NCI-H2171 treated with DMSO at 0.1 percent for 48 hours (cell line): ENCODE measurements at places on chromosomes 5 and 9.

GRCh38 chr9:22008384-22008716 is 755 bp downstream of the CDKN2B start:
- DNase-seq, result peak; percentile 53

- peak; percentile 10 for DNase-seq
Observed at GRCh38 chr5:132204371-132205135, 23.1 kb downstream of the P4HA2 start.

DNA sequence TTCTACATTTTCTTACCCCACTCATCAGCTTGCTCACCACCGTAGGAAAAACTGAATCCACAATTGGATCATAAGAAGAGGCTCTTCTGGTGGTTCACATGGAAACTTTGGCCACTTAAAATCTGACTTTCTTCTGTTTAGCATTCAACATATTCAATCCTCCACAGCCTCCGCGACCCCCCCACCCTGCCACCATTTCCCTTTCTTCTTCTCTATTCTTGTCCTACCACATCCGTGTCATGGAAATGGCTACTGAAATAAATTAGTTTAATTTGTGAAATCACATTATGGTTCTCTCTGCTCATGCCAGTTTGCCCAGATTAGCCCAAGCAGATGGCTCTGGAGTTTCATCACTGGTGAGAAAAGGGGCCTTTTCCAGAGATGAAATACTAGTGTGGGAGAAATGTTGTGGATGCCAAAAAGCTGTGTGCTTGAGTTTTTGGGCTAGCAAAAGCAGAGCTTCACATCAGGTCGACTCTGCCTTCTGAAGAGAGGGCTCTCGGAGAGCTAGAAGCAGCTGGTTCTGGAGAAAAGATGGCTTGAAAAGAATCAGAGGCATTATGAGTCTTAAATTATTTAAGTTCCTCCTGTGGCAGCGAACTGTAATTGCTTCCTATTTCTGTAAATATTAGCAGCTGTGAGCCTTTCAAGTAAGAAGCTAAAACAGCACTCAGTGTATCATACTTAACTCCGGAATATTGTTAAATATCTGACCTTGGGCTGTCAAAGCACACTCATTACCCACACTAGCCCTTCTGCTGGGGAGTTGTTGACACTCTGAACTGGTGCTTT is 107.1 kb downstream of the MAT2B start:
- DNase-seq, result peak; percentile 29

- peak; percentile 67 for DNase-seq
Observed at GRCh38 chr5:93620487-93621326, 37.7 kb downstream of the NR2F1 start.

- peak; percentile 53 for DNase-seq
Observed at GRCh38 chr9:68530618-68531017, 10.1 kb downstream of the TMEM252 start.

- DNase-seq, result no peak
Observed at GRCh38 chr5:28903643-28904042, 1865.3 kb upstream of the CDH9 start.
